ENCODE measurements at places on chromosomes 7 and 10.

DNA sequence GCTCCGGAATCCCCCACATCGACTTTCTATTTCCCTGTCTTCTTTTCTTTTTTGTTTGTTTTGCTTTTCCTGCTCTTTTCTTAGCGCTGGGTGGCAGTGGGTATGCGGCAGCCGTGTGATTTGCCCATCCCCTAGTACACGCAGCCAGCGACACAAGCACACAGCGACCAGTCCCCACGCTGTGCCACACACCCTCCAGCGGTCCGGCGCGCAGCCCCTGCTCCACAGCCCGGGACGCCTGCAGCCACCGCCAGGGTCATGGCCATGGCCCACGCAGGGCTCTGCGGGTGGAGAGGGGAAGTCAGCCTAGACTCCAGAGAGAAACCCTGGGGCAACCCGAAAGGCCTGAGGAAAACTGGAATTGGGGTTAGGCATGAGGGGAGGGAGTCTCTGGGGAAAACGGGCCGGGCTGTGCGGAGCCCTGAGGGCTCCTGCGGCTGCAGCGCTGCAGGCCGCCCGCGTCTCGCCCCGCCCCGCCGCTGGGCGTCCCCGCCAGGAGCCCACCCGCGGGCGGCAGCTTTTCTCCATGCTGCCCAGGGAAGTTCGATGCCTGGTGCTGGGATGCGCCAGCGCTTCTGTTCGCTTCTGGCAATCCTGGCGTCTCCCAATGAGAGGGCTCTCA lies 2.5 kb downstream of the CHRM2 start:
- DNase-seq: no peak

DNA sequence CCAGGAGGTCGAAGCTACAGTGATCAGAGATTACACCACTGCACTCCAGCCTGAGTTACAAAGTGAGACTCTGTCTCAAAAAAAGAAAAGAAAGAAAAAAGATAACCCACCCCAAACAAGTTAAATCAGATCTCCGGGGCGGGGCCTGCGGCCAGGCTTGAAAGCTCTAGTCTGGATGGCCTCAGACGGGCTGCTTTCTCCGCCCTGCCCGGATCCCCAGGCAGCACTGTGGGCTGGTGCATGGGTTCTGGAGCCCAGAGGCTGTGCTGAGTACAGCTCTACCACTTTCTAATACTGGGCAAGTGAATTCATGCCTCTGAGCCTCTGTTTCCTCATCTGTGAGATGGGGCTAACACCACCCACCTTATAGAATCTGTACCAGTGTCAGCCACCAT lies 83.7 kb downstream of the ZMIZ1 start:
- no peak for DNase-seq

DNA sequence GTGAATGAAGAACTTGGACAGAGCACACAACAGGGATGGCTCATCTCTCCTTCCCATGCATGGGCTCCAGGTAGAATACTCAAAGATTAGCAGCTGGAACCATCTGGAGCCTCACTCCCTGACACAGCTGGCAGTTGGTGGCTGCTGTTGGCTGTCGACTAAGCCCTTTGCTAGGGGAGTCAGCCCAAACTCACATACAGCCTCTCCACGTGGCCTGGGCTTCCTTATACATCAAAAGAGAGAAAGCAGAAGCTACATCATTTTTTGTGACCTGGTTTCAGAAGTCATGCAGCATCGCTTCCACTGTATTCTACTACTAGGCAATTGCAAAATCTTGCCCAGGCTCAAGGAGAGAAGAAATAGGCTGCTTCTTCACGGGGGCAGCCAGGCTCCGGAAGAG lies 24.4 kb downstream of the ASNS start:
- DNase-seq: no peak

DNA sequence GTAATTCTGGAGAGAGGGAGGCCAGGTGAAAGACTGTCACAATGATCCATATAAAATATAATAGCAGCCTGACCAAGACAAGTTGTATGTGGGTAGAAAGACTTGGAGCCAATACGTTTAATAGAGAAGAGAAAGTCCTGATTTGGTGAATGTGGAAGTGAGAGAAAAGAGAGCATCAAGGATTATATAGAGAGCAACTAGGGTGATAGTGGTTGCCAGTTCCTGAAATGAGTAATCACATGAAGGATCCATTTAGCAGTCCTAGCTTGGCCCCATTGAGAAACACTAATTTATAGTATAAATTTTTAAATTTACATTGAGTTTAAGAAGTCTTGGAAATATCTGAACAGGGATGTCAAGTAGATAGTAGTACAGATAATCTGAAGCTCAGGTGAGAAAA lies 74.0 kb downstream of the AASS start:
- no peak for DNase-seq
